GM12864 (cell line): ENCODE measurements at places on chromosomes 6 and 20.

GRCh38 chr20:23159256-23159946 lies 73.3 kb upstream of the CD93 start:
- no peak for DNase-seq

GRCh38 chr6:143961066-143961465 lies 47.0 kb downstream of the PLAGL1 start:
- no peak for DNase-seq

GRCh38 chr6:11423072-11423471 lies 114.5 kb upstream of the TMEM170B start:
- no peak for DNase-seq

DNA sequence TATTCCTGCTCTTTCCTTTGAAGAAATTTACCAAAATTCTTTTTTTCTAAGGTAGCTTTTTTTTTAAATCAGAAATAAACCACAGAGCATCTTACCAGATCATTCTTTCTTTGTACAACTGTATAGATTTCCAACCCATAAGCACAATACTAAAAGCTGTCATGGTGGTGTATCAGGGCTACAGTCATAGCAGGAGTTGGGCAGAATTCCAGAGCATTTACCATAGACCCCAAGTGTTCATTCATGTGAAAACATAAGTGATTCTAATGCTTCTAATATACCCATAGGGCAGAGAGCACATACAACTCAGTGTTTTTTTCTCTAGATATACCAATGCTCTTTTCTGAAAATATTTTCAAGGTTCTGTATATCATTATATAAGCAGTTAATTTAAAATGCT lies 392.5 kb downstream of the FRK start:
- no peak for DNase-seq

GRCh38 chr6:125246566-125246965 lies 55.2 kb downstream of the HDDC2 start:
- no peak for DNase-seq

DNA sequence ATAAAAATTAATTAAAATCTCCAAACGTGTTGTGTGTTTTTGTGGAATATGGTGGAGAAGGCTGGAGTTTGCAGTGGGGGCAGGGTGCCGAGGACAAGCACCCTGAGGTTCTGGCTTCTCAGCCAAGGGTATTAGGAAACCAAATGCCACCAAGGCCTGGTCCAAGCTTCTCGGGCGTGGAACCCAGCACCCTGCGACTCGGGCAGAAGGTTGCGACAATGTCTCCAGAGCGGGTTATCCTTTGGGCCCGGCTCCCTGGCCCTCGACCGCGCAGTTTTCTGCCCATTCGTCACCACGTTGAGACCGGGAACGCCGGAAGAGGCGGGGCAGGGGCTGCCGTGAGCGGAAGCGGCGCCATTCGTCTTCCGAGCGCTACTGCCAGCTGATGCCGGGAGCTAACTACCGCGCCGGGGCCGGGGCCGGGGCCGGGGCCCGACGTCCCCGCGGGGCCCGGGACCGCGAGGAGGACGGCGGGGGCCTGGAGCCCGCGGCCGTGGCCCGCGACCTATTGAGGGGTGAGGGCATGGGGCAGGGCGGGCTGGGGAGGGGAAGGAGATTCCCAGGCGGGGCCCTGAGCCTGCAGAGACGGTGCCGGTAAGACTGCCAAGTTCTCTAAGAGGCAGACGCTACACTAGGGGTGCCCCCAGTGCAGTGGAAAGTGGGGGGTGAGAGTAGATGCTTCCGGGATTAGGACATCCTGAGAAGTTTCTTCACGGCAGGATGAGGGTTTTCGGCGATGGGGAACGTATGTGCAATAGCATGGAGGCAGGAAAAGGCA lies at the start of gene RRP36:
TSS of gene RRP36 (plus strand) at position 354 of the 778 bp plus-strand sequence. CDS start at position 386, 32 bp downstream.
- DNase-seq, result peak; percentile 18

DNA sequence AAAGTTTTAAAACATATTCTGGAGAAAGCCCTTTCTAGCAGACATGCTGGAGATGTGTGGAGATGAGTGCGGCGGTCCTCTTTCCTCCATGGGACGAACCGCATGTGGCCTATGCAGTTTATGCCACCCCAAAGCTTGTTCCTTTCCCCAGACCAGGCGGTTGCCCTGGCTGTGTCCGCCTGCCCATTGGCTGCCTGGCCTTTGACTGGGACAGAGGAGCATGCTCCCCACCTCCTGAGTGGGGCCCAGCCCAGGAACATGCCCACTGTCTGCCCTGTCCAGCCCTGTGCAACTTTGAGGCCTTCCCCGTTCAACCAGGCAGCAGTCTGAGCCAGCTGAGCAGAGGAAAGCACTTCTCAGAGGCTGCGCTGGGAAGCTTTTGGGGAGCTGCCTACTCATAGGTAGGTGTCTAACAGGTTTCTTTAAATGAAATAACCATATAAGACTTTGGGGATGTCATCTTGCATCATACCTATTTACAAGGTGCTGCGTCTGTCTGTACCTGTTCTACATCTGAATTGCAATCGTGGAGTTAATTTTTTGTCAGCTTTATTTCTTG lies 20.6 kb downstream of the FOXC1 start:
- DNase-seq, result no peak

DNA sequence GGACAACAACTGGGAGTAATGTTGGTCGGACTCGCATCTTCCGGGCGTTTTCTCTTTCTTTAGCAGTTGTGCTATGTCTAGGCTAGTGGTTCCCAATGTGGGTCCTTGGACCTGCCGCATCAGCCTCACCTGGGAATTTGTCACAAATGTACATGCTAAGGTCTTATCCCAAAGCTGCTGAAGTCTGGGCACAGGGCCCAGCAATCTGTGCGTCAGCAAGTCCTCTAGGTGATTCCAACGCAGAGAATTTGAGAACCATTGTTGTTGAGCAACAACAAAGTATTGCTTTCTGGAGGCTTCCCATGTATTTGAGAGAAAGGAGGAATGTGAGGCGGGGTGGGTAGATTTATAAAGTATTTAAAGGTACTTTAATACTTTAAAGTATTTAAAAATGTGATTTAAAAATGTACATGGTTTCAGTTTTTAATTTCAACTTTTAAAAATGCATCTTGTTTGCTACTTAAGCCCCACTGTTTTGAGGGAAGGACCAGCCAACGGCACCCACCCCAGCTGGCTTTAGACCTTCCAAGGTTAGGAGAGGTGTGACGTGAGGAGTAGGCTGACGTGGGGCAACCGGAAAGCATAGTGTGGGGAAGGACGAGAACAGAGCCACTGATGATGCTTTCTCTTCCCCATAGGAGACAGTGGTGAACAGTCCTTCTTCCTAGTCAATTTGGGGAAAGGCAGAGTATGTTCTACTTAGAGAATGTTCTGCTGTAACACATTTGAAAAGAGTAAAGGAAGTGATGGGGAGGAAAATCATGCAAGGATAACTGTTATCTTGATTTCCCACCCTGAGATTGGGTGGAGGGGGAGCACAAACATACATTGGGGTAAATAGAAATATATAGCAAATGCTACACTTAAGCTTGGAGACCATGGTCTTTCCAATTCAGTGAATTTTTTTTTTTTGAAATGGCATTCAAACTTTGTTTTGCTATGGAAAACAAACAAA lies 4.3 kb downstream of the UST start:
- DNase-seq, result no peak

DNA sequence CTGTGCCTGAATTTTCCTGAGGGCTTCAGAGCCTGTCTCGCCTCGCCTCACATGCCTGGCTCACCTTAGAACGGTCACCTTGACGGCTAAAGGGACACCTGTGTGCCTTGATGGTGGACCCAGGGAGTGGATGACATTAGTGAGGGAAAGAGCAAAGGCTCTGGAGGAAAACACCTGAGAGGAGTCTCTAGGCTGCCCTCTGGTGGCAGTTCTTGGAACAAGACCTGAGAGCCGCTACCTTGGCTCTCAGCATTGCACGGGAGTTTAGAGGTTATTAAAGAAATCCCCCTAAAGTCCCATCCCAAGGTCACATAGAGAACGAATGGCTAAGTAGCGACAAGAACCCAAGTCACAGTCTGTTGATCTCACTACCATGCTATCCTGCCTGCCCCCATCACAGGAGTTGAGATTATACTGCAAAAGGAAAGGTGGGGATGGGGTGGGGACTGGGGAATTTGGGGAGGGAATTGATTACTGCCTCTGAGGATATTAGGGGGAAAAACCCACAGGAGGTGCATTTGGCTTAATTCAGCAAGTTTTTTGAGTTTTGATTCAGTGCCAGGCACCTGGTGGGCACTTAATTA lies 7.9 kb upstream of the CDSN start:
- peak; percentile 21 for DNase-seq

- DNase-seq, result no peak
These were observed 260.6 kb downstream of the EYA4 start for GRCh38 chr6:133501675-133502270.

DNA sequence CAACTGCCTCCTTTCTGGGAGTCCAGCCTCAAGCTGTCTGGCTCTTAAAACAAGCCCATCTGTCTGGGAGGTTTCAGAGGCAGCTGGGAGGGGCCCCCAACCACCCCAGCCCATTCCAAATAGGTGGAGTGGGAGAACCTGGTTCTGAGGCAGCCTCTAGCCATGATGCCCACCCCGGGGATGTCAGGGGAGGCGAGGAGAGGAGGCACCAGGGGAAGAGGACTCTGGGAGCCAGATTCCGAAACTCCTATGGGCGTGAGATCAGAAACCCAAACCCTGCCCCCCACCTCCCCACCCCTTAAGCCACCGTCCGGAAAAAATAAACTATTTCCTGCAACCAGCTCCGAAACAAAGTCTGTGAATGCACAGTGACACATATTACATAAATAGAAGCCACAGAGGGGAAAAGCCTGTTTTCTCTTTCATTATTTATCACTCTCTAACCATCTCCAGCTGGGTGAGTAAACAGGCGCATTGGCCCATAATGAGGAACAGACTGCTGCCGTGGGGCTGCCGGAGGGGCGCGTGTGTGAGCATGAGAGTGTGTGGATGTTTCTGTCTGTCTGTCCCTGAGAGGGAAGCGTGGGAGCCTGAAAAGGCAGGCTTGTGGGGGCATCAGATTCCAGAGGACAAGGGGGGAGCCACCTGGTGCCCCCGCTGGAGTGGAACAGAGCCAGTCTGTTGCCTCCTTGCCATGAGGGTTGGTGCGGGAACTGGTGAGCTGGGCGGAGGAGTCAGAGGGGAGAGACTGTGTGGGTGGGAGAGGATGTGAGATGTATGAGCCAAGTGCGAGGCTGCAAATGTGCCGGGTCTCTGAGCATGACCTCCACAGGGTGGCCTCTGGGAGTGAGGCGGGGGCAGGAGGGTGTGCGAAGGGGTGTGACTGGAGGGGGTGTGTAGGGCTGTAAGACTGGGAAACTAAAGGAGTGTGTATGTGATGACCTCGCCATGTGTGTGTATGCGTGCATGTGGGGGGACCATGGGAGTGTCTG lies 14.3 kb upstream of the FOXP4 start:
- DNase-seq, result peak; percentile 85

DNA sequence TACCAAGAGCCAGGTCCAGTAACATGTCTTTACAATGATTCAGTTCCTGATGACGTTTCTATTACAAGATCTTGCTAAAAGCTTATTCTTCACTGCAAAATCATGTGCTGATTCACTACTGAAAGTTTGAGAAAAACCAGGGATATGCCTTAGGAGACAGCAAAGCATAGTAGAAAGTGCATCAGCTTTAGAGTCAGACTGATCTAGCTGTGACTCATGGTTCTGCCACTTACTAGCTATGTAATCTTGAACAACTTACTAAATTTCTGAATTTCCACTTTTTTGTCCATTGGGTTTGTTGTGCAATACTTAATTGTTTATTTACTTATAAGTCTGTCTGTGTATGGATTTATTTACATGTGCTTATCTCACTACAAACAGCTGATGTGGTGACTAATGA lies 198.5 kb upstream of the RSPO3 start:
- DNase-seq, result no peak

- DNase-seq, result no peak
These were observed 151.3 kb downstream of the DTNBP1 start for GRCh38 chr6:15511248-15512125.

GRCh38 chr20:39705032-39705431 lies 742.9 kb downstream of the DHX35 start:
- DNase-seq, result no peak

DNA sequence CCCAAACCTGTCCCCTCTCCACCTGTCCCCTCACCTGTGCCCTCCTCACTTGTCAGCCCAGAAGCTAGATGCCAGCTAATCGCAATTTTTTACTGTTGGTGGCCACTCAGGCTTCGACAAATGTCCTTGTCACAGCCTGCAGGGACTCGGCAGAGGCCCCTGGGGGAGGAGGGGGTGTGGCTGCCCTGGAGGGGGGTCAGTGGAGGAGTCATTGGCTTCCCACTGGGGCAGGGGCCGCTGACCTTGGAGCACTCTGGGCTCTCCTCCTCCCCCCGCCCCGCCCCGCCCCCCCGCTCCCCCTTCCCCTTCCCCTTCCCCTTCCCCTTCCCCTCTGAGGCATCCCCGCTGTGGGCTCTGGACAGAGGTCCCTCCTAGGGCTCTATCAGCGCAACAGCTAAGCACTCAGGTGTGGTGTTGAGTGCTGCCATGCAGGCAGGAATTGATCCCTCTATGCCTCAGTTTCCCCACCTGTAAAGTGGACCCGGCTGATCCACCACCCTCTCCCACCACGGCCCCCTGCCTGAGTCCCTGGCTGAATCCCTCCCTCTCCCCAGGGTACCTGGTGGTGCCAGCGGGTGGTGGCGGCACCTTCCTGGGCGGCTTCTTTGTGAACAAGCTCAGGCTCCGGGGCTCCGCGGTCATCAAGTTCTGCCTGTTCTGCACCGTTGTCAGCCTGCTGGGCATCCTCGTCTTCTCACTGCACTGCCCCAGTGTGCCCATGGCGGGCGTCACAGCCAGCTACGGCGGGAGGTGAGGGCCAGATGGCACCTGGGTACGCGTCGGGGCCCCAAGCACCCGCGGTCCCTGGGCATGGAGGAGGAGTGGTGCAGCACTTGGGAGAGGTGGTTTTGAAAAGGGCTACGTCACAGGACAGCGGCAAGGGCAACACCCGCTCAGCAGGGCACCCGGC lies 23.8 kb downstream of the SLCO4A1 start:
- no peak for DNase-seq

GRCh38 chr6:137880746-137881521 lies 13.9 kb downstream of the TNFAIP3 start:
- DNase-seq, result no peak

DNA sequence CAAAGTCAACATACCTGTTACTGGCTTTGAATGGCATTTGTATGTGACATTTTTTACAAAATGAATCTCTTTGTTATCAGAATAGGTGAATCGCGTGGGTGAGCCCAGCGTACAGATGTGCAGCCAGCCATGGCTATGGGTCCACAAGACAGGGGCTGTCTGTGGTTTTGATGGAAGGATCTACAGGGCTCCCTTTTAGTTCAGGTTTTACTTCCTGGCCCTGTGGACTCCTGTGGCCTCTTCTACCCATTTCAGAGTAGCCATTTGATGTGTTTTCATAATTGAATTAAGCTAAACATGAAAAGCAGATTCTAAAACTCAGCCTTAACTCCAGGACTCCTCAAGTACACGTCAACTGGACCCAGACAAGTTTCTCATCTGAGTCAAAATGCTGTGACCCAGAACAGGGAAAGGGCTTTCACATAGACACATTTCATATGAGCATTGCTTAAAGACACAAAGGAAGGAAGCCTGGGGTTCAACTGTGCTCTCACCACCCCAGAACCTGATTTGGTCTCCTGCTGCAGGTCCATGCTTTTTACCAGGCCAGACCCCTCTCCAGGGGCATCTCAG lies 105.3 kb upstream of the NAA20 start:
- DNase-seq, result no peak

GRCh38 chr6:135403584-135403983 lies 94.0 kb downstream of the AHI1 start:
- no peak for DNase-seq

- no peak for DNase-seq
These were observed 637 bp upstream of the HIVEP2 start for GRCh38 chr6:142945446-142946180.

GRCh38 chr20:64080013-64080812 lies at the start of gene OPRL1:
Gene OPRL1 (plus strand): TSS chr20:64080082. CDS start chr20:64092721, 12,639 bp downstream.
- DNase-seq, result no peak

- no peak for DNase-seq
These were observed 278.3 kb upstream of the SGK1 start for GRCh38 chr6:134596191-134596590.
